ENCODE measurements at places on chromosomes 4 and X.
A peak's percentile ranks its signal among the peaks of the same experiment; 100 is the strongest.

GRCh38 chr4:70984106-70984505 lies 9.3 kb upstream of the DCK start:
- DNase-seq, result no peak

DNA sequence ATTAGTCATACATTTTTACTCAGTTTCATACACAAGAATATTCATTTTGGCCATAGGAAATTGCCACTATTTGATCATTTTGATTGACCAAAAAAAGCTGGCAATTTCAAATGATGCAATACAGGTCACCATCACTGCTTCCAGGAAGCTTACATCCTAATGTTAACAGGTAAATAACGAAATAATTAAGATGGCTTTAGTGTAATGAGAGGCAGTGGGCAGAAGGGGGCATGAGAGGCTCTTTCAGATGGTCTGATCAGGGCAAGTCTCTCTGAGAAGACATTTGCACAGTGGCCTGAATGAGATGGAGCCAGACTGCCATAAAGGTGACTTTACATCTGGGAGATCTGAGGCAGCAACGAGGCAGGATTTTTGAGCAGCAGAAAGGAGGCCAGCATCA lies 170.7 kb downstream of the SLIT2 start:
- DNase-seq, result no peak

- DNase-seq, result no peak
These were observed 115.8 kb upstream of the SHISA3 start for GRCh38 chr4:42281324-42282020.

DNA sequence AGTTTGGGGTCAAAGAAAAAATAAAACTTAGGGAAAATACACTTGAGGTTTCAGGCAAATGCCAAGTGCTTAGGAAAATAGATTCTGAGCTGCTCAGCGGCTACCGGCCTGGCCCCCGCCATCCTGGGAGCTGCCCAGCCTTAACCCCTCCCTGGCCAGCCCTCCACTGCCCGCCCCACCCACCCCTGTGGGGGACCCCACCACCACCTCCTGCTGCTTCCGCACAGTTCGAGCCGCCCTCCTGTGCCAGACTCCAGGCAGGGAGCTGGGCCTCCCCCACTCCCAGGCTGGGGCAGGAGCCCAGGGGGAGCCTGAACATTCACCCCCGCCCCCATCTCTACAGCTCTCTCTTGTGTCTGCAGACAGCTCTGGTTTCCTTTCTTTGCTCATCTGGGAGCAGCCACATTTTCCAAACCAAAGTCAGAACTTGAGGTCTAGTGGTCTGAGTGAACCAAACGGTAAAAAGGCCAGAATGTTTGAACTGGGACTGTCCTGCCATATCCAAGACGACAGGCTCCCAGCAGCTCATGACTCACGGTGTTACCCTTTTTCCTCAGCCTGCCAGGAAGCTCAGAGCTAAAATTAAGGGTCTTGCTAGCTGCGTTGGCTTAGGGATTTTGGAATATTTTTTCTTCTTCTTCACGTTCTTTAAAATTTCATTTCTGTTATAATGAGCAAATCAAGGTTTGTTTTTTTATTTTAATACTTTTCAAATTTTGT lies 4.7 kb upstream of the FGFR3 start:
- DNase-seq, result no peak

GRCh38 chr4:130922955-130923354 lies 1827.0 kb downstream of the C4orf33 start:
- DNase-seq, result no peak

DNA sequence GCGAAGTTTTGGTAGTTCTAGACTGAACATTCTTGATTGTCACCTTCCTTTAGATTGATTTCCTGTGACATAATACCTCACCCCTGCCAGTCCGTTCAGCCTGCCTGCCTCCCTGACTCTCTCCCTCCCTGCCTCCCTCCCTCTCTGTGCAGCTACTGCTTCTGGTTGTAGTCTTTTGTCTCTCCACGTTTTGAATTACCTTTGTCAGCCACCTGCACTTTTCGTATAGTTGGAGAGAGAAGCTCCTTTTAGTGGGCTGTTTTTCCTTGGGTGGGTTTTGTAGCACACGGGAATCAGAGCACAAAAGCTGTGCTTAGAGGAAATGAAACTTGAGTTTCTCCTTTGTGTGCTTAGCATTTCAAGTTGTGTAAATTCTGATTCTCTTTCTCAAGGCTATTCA lies 32.6 kb upstream of the MSMO1 start:
- DNase-seq, result no peak

DNA sequence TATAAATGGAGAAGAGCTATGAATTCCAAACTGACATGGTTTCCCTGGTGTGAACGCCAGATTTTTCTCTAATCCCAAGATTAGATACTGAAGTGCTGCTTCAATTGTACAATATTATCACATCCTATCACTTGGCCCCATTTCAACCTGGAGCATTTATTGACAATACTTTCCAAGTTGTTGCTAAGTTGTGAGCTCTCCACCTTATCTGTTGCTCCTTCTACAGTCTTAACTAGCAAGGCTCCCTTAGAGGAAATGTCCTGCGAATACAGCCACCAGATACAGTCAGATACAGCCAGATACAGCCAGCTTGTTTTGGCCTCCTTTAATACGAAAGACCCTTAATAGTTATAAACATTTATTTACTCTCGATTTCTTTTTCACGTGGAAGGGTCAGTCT lies 466.3 kb upstream of the FAM241A start:
- no peak for DNase-seq

- no peak for DNase-seq
These were observed 2.0 kb downstream of the ELK1 start for GRCh38 chrX:47648376-47648775.

- DNase-seq, result no peak
These were observed 107.2 kb downstream of the TRIML1 start for GRCh38 chr4:188246488-188246887.

DNA sequence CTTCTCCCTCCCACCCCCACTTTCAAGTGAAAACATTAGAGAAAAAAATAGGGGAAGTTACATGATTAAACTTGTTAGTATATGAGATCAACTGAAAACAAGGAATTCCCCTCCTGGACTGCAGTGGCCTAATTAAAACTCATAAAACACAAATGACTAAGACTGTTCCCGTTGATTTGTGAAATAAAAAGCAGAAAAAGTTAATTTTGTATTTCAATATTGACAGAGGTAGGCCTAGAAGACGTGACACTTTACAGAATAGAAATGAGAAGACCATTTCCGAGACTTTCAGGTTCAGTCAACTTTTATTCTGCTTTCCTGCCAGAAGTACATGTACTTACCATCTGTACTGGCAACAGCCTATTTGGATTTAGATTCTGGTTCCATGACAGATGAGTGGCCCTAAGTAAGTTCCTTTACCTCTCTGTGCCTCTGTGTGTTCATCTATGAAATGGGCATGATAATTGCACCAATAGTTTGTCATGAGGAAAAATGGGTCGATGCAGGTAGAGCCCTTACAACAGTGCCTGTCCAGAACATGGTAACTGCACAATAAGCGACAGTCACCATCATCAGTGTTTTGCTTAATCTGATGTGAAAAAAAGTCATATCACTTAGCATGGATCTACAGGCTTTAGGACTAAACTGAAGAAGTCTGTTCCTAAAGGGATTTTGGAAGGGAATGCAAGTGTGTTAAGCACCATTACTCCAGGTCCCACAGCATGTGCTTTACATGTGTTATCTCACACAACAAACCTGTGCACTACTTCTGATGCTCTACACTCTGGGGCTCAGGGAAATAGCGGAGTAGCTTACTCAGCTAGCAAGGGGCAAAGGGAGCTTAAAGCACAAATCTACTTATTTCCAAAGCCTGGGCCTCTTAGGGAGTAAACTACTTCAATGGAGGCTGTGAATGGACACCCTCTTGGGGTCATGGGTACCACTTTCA lies 562.3 kb upstream of the DIPK2B start:
- no peak for DNase-seq

GRCh38 chr4:155073852-155074251 lies 134.6 kb upstream of the NPY2R start:
- DNase-seq, result no peak

DNA sequence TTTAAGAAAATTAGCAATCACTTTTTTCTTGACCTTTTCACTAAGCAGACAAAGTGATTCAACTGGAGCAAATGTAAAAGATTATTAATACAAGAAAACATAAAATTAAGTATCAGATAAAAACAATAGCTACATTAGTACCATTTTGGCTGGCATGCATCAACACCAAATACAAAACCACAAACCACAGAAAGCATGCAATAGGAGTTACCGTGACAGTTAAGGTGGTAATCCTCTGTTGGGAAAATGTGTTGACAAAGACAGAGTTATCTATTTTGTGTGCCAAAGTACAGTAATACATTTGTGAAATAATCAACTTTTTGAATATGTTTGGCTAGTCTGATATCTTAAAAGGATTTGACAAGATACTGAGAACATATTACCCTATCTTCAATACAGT lies 89.8 kb upstream of the ETNPPL start:
- no peak for DNase-seq

DNA sequence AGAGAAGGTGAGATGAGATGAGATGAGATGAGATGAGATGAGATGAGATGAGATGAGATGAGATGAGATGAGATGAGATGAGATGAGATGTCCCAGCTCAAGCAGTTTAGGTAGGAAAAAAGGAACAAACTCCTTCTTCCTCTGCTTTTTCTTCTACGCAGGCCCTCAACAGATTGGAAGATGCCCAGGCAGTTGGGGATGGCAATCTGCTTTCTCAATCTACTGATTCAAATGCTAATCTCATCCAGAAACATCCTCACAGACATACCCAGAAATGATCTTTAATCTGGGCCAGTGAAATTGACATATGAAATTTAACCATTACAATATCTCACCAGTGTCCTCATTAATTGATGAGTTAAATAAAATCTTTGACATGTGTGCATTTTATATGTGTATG lies 370.3 kb upstream of the SLC7A11 start:
- no peak for DNase-seq

DNA sequence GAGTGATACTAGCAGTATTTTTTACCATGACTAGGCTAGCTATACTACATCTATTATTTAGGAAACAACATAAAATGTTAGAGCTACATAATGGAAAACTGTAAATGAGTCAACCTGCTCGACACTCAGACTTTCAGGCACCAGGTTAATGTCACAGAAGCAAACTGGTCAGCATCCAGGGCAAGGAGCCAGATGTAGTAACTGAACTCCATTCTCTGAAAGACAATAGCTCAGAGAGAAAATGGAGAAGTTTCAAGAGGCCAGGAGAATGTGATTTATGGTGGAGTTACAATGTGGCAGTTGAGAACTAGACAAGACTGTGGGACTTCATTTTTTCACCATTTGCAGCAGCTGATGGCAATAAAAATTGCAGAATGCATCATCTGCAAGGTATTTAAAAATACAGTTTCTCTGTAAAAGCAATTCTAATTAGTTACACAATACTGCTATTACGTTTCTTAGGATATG lies 342.7 kb upstream of the PABPC4L start:
- no peak for DNase-seq

GRCh38 chr4:52957220-52957686 lies 95.1 kb downstream of the RASL11B start:
- no peak for DNase-seq

DNA sequence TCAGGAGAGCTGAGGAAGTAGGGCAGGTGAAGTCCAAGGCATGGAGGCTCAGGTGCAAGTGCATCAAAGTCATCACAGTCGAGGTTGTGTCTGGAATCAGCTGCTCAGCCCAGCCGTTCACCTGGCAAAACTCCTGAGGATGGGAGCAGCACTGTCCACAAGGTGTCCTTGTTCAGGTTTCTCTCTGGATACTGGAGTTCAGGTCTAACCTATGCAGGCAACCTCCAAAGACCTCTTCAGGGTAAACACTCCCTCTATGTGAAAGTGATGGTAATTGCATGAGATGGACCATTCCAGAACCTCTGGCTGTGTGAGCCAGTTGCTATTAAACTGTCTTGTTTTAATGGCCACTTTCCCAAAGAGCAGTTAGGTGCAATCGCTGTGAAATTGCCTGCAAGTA lies 120.2 kb upstream of the PSAPL1 start:
- DNase-seq, result no peak

GRCh38 chr4:38114386-38115150 lies 154.4 kb downstream of the PTTG2 start:
- DNase-seq, result no peak

DNA sequence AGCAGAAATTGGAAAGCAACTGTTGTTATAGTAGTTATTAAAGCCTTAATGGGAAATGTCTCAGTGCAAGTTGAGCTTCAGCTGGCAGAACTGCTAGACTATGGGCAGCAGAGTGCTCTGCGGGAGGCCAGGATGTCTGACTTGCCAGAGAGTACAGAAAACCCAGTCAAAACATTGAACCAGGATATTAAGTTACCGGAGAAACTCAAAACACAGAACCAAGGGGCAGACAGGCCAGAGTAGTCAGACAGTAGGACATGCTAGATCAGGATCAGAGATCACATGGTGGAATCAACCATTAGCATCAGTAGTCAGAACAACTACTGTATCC lies 72.9 kb upstream of the TNIP3 start:
- DNase-seq, result no peak

- peak; percentile 8 for DNase-seq
These were observed 34.0 kb upstream of the GRPEL1 start for GRCh38 chr4:7101692-7102515.

DNA sequence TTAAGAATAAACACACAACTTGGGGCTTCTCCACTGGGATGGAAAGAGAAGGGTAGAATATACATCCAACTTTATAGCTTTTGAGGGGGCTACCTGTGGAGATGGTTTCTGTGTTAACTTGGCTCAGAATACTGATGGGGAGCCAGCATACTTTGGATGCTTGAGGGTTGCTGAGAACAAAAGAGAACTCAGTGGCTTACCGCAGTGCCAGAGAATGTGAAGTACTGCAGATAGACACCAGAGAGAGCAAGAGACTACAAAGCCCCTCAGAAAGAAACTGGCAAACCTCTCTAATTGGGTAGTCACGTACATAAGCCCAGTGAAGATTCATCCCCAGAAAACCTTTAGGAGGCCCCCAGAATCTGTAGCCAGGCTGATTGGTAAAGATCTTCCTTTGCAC lies 214.4 kb downstream of the DCHS2 start:
- DNase-seq, result no peak

DNA sequence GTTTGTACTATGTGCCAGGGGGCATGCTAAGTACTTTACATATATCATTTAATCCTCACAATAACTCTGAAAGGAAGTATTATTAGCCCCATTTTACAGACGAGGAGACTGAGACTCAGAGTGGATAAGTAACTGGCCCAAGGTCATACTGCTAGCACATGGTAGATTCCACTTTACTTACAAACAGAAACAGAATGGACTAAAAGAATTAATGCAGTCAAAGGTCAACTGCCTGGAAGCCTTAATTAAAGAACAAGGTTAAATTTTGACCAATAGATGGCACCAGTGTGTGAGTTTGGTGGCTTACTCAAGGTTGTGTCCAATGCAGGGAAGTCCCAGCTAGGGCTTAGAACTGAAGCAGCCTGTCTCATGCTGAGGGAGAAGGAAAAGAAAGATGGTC lies 4.7 kb downstream of the RIPPLY1 start:
- no peak for DNase-seq

DNA sequence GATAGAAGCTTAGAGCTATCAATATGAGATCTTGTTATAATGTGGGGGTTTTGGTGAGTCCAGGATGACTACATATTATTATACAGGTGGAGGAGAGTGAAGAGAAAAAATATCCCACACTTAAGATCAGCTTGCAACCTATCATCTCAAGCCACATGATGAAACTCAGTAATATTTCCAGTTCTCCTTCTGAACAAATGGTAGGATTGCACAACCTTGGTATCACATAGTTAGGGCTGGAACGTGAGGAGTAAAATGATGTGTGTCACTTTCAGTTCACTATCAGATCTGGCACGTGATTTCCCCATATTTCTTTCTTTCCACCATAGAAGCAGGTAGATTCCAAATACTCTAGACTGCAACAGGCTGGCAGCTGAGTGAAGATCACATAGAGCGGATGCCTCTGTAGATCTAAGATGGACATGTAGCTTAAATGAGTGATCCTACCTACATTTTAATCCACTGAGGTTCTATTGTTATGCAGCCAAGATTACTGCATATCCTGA lies 150.6 kb upstream of the ANKRD50 start:
- DNase-seq, result no peak

Measured in AG09319 (cell line).